ENCODE measurements at places on chromosomes 2 and 18.

DNA sequence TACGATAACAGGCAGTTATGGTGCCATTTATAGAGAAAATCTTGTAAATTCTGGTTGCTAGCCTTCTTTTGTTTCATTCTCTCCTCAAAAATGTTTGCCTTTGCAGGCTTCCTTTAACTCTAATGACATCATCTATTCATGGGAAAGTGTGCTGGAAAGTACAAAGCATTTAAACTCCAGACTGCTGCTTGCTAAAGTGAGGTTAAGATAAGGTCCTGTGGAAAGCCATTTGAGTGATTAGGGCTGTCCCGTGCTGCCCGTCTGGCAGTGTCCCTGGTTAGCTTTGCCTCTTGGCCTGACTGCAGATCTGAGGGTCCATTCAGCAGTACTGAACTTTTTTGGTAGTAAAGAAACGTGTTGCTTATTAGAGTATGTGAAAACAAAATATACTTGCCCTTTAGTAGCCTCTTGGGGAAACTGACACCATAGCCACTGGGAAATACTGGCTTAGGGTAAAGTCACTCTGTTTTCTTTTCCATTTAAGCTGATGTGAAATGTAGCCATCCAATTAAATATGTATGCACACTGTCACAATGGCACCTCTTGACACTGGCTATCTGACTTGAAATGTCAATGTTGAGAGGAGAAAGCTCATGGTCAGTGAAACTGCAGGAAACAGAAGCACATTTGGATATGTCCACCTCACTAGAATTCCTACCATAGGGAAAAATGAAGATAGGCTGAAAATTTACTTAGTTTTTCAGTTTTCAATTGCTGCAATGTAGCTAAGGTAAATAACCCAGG, 321.5 kb downstream of the SLC8A1 start:
- no peak for DNase-seq

GRCh38 chr2:3251946-3252345, 125.7 kb downstream of the EIPR1 start:
- DNase-seq = no peak

DNA sequence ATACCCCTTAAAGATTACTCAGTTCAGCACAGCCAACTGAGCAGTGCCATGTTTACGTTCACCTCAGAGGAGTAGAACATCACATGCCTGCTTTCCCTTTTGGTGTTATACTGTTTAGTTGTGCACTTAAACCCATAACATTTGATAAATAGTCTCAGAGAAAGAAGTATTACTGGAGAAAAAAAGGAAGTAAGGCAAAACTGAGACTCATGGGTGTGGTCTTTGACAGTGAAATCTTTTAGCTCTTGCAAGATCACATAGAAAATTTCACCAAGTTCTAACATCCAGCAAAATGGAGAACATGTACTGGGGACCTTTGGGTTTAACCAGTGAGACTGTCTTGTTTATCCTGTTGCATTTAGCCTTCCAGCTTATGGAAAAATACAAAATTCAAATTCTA, 5.6 kb downstream of the TANK start:
- DNase-seq = no peak

DNA sequence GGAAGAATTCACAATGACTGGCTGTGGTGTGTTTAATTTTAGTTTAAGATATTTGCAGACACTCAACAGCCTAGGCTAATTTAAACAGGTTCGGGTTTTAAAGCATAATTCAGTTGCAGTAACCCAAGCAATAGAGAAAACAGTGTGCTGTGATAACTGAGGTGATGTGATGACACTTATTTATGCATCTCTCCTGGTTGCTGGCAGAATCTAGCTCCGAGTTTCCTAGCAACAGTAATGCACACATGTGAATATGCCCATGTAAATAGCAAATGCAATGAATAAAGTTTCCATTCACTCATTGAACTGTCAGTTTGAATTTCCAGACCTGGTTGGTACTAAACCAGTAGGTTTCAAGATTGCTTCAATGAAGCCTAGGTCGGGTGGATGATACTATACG, 426.5 kb downstream of the TMX3 start:
- DNase-seq = no peak

DNA sequence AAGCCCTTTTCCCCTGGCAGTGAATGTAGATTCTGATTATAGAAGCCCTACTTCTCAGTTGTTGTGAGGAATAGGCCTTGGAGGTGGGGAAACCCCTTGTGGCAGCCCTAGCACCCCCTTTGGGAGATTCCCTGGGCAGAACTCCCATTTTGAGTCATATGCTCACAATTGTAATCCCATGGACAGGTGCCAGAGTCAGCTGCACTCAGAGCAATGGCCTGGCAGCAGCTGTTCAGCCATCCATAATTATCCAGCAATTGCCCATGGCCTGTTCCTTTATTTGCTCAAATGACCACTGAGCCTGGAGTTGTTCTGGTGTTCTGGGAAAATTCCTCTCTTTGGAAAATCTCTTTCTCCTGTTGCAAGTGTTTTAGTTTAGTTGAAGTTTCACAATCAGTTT, 71.7 kb downstream of the PTRHD1 start:
- DNase-seq = no peak

GRCh38 chr18:68445668-68446426, 269.1 kb downstream of the TMX3 start:
- DNase-seq = no peak

GRCh38 chr2:237474931-237475703, 11.9 kb upstream of the MLPH start:
- DNase-seq = peak; percentile 70

- no peak for DNase-seq
Observed at GRCh38 chr18:54233228-54233625, 8.8 kb upstream of the MBD2 start.

- no peak for DNase-seq
Observed at GRCh38 chr18:11752116-11752911, 63.2 kb downstream of the GNAL start.

DNA sequence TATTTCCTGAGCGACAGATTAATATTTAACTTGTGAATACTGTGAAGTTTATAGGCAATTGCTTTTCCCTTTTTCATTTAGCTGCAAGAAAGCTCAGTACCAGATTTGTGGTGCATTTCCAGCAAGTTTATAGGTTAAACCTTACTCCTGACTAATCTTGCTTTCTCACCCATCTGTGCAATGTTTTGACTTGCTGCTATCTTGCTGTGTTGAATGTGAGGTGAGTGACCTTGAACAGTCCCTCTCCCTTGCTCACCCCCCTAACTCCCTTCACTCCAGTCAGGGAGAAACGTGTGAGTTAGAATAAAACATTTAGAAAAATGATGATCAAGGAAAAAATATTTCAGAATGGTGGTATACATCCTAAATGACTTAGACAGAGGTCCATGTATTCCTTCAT, 39.8 kb upstream of the PARD3B start:
- DNase-seq = no peak

DNA sequence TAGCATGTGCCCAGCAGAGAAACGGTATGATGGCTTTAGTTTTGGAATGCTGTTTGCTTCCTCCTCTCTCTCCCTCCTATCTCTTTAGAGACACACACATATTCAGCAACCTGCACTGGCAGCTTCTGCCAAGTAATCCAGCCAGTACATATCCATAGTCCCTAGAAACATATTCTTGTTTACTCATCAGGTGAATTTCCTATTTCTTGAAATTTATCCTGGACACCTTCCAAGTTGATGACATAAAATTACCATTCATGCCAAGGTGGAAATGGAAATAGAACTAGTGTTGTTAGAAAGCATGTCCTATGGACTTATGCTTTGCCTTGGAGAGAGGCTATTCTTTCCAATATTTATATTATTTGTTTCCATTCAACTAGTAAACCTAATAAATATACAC, 50.9 kb upstream of the RGPD4 start:
- DNase-seq = no peak

GRCh38 chr2:10337449-10338269, 35.0 kb downstream of the HPCAL1 start:
- DNase-seq = no peak

DNA sequence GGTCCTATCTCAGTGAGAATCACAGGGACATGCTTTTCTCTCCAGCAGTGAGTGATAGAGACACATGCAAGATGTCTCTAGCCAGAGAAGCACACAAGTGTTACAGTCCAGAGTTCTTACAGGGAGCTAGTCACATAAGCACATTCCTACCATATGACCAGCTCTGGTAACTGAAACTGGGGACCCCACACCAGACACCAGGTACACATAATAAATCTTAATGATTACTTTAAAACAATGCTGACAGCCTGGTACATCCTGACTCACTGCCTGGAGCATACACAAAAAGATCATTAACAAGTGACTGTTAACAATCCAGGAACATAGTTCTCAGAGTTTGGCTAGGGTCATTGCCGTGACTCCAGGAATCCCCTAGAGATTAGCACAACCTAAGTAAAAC, 53.6 kb downstream of the GALNT1 start:
- no peak for DNase-seq

GRCh38 chr2:16671760-16672159, 6.1 kb upstream of the CYRIA start:
- DNase-seq = no peak

DNA sequence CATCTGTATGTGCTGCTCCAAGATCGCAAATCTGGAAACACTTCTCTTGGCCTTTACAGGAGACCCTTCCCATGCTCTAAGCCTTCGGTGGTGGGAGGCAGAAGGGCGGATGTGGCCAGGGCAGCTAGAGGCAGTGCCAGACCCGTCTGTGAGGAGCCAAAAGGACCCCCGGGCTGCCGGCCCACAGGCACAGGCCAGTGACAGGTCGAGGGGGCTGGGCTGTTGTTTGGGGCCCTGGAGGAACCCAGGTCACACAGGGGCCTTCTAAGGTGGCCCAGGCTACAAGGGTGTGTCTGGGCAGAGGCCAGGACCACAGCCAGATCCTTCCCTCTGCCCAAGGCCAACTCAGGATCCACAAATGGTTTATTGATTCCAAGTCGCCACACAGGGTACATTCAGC, 49.4 kb downstream of the SLC66A2 start:
- no peak for DNase-seq

- DNase-seq = peak; percentile 4
Observed at GRCh38 chr18:49819823-49820671, 6.7 kb upstream of the ACAA2 start.

DNA sequence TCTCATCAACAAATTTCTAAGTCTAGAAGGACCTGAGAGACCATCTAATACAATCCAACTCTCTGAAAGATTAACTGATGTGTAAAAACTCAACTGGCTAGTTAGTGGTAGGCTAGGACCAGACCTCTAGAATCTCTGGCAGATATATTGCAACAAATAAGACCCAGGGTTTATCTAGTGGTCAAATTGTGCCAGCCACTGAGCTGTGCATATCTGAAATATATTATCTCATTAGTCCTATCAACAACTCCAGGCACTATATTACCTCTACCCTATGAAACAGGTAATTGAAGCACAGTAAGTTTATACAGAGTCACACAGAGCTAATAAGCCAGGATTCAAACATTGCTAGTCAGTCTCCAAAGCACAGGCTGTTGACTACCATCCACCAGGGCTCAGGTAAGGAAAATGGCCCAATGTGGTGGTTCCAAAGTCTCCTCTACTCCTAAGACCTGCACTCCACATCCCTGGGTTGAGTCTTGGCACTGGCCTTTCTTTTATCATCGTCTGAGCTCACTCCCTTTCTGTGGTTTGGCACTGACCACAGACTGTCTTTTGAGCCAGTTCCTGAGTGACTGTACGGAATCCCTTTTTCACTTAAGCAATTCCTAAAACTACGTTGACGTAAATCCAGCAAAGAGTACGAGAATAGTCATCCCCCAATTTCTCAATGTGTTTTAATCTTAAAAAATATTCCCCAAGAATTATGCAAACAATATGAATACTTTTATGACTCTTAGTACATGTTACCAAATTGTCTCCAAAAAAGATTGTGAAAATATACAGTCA, 11.9 kb upstream of the PID1 start:
- no peak for DNase-seq

- DNase-seq = peak; percentile 92
Observed at GRCh38 chr2:131105156-131105949, at the start of gene PLEKHB2. Gene PLEKHB2 (plus strand): TSS chr2:131105336. CDS start chr2:131120942, 15,606 bp downstream.

GRCh38 chr18:7325126-7325430, 94.2 kb downstream of the LRRC30 start:
- no peak for DNase-seq

DNA sequence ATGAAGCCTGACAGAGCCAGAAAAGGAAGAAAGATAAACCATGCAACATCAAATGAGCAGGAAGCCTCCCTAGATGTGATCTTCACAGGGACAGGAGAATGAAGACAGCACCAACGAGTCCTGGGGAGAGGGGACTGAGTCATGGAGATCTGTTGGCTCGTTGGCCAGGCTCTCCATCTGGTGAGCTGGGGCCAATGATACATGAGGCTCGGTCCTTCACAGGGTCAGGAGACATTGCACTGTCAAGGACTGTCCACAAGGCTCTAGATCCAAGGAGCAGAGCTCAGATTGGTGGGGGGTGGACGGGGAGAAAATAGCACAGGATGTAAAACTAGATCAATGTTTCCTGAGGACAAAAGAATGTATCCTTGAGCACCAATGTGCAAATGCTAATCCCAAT, 735 bp downstream of the CD207 start:
- DNase-seq = no peak

DNA sequence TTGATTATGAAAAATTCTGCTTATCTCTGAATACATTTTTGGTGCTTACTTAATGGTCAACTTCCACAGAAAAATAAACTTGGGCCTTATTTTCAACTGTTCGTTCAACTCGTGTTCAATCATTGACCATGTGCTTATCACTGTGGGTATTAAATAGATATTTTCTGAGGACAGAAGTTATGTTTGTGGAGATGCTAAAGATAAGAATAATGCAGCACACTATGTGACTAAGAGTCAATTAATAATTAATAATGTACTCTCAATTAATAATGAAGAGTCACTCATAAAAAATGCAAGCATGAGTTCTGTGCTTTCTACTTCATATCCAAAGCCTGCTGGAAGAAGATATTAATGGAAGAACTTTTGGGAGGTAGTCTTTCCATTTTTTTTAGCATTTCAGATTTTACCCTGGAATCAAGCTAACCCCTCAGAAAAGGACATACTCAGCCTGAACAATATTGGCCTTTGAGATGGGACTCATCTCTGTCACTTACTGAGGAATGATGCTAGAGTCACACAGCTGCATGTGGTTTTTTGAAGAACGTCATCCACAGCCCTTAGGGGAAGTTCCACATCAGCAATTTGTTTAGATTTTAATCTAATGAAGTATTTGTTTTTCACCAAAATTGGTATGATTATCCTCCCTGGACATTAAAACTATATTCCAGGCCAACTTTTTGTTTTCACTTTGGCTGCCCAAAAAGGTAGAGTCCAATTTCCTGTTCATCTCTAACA, 191.9 kb upstream of the CRIM1 start:
- DNase-seq = no peak

GRCh38 chr2:23291239-23291638, 93.7 kb upstream of the KLHL29 start:
- DNase-seq = no peak

DNA sequence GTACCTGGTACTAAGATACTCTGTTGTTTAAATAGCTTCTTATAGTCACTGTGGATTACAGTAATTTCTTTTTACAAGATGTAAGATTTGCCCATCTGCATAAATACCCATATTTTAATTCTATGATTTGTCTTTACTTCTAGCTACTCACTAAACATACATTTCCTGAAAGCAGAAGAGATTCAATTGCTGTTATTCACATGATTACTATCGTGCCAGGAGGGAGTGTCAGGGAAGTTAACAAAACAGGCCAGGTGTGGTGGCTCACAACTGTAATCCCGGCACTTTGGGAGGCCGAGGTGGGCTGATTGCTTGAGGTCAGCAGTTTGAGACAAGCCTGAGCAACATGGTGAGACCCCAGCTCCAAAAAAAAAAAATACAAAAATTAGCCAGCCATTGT, 33.8 kb downstream of the PRKCE start:
- no peak for DNase-seq

Measured in stimulated activated CD8-positive, alpha-beta memory T cell treated with anti-CD3 and anti-CD28 coated beads, Interleukin-15, amount 100 ng/mL, for 48 hours (primary cell).